ENCODE measurements at places on chromosomes 3 and 15.

GRCh38 chr15:82624008-82624407, 23.2 kb downstream of the CPEB1 start:
- no peak for DNase-seq

- DNase-seq: no peak
These were observed 229.7 kb upstream of the EIF1B start for GRCh38 chr3:40079847-40080240.

DNA sequence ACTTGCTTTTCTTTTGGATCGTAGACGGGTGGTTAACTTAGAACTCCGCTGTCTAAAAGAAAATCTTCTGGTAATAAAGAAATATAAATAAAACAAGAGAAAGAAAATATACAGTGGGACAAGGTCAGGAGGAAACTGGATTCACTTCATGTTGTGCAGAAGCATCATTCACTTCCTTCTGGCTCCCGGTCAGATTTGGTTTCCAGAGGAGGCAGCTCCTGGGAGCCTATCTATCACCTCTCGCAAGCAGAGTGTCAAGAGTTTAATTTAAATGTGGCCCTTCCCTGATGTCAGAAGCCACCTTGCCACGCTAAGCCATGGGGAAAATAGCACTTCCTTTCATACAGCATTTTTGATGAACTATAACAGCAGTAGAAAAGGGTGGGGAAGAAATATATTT, 139.1 kb downstream of the NSMCE3 start:
- no peak for DNase-seq

- peak; percentile 75 for DNase-seq
These were observed at the start of gene MST1R for GRCh38 chr3:49903451-49904424. Gene MST1R (minus strand): TSS chr3:49903873. CDS start chr3:49903609, 264 bp downstream.

- no peak for DNase-seq
These were observed 472.8 kb upstream of the PROK2 start for GRCh38 chr3:72257738-72258137.

DNA sequence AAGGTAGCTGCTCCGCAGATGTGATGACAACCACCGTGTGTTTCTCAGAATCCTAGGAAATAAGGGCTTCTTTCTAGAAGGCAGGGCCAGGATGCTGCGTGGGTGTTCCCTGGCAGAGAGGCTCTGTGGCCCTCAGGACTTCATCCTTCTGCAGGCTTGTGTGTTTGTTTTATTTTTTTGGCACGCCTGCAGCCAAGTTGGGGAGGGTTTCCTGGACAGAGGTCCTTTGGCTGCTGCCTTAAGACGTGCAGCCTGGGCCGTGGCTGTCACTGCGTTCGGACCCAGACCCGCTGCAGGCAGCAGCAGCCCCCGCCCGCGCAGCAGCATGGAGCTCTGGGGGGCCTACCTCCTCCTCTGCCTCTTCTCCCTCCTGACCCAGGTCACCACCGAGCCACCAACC, at the start of gene CLEC3B:
Gene CLEC3B, plus strand, starts transcription at position 266 of the 400 bp plus-strand sequence. Its CDS starts 60 bp downstream, at position 326.
- DNase-seq: no peak

GRCh38 chr3:39147711-39148434, 5.5 kb downstream of the CSRNP1 start:
- no peak for DNase-seq

DNA sequence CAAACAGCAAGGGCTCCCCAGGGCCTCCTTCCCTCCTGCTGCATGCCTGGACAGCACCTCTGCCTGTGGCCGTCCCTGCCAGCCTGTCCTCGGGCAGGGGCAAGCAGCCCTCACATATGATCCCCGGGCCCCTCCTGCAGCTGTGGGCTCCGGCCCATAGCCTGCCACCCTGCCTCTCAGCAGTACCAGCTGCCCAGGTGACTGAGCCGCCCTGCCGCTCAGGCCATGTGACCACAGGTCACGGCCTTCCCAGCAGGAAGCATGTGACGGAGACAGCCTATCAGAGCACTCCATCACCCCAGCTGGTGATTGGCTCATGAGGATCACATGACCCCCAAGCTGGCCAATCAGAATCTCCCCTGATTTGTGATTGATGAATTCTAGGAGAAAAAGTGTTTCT, 23.9 kb downstream of the ALDH1L1 start:
- no peak for DNase-seq

DNA sequence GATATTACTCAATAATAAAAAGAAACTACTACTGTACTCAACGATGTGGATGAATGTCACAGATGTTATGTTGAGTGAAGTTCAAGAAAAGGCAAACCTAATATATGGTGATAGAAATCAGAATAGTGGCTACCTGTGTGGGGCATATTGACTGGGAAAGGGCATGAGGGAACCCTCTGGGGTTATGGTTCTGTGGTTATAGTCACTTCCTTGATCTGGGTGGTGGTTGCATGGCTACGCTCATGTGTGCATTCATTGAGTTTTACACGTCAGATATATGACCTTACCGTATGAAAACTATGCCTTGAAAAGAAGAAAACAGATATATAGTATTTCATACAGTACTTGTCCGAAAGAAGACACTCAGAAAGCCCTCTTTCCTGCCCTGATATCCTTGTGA, 331.0 kb upstream of the LRRFIP2 start:
- DNase-seq: no peak

DNA sequence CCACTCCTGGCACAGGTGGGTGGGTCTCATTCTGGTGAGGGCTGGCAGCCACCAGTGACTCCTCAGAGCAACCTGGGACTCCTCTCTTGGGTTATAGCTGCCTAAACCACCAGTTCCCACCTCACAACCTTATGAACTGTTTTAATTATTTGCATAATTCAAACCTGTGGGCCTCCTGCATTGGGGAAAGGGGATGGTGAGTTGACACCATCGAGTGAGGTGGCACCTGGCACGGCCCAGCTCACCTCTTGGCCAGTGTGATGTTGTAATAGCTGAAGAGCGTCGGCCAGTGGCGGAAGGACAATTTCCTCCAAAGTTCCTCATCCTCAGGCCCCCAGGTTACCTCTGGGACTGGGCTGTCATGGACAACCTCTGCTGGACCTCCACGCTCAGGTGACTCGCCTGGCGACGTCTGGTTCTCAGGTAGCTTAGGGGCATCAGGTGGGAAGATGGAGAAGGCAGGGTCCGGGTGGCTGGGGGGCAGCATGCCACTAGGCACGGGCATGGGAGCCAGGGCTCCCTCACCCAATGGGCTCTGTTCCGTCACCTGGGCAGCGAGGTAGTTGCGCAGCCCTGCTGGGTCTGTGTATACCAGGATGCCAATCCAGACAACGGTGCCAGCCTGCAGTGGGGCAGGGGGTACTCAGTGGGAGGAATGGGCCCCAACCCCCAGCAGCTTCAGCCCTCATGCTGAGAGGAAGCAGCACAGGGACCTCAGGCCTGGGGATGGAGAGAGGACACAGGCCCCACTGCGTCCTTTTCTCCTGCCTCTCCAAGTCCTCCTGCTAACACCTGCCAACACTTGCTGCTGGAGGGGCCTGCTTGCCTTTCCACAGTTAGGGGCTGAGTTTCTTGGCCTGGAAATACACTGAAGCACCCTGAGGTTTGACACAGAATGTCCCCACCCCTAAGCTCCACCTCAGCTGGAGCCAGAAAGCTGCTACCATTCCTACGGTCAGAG, 38.5 kb downstream of the PTPN23 start:
- no peak for DNase-seq

All from effector CD4-positive, alpha-beta T cell (primary cell).